IMR-90 (cell line): ENCODE measurements at places on chromosomes 13 and 19.

GRCh38 chr13:52377898-52378297, 28.1 kb downstream of the THSD1 start:
- H3K27ac ChIP-seq = no peak overlapping the region
- H3K27me3 ChIP-seq = peaks cover 2% of the 10 kb centered on the region; the same call in 1 of the 2 replicates
- peaks cover 2% of the 10 kb centered on the region for H3K4me1 ChIP-seq
- no peaks in the 10 kb centered on the region for H3K36me3 ChIP-seq
- no peak overlapping the region for H3K4me3 ChIP-seq
- no peak for DNase-seq

- DNase-seq = peak; percentile 67
- no peak overlapping the region for H3K27ac ChIP-seq
- H3K27me3 ChIP-seq = no peaks in the 10 kb centered on the region
- H3K4me1 ChIP-seq = peaks cover 2% of the 10 kb centered on the region; the same call in 1 of the 2 replicates
Measured at GRCh38 chr13:98050041-98050466, 92.8 kb upstream of the FARP1 start.

GRCh38 chr13:40408602-40409001, 257.8 kb downstream of the FOXO1 start:
- H3K27me3 ChIP-seq = no peaks in the 10 kb centered on the region; the same call in 1 of the 2 replicates
- H3K36me3 ChIP-seq = no peaks in the 10 kb centered on the region
- DNase-seq = peak; percentile 44
- no peak overlapping the region for H3K27ac ChIP-seq
- no peak overlapping the region for H3K4me3 ChIP-seq

DNA sequence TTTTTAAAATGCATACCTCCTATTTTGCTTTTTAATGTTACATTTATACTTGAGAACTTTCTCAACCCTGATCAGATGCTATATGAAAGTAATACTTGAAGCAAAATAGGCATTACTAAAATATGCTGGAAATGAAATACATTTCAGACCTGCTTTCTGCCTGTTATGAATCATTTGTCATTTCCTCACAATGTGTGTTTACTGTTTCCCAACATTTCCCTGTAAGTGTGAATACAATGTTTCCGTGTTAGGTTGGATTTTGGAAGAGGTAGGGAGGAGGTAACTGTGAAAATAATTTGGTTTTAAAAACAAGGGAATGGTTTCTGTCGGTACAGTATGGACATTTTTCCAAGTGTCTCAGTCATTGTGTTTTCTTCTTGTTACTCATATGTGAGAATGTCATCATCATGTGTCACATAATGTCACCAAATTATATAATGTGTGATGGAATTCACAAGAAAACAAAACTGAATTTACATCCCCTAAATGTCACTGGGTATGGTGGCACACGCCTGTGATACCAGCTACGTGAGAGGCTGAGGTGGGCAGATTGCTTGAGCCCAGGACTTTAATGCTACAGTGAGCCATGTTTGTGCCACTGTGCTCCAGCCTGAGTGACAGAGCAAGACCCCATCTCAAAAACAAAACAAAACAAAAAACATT, 43.0 kb downstream of the ZAR1L start:
- peaks cover 20% of the 10 kb centered on the region for H3K36me3 ChIP-seq
- H3K27ac ChIP-seq = no peak overlapping the region
- no peaks in the 10 kb centered on the region for H3K4me1 ChIP-seq
- H3K4me3 ChIP-seq = no peak overlapping the region
- no peaks in the 10 kb centered on the region for H3K27me3 ChIP-seq

DNA sequence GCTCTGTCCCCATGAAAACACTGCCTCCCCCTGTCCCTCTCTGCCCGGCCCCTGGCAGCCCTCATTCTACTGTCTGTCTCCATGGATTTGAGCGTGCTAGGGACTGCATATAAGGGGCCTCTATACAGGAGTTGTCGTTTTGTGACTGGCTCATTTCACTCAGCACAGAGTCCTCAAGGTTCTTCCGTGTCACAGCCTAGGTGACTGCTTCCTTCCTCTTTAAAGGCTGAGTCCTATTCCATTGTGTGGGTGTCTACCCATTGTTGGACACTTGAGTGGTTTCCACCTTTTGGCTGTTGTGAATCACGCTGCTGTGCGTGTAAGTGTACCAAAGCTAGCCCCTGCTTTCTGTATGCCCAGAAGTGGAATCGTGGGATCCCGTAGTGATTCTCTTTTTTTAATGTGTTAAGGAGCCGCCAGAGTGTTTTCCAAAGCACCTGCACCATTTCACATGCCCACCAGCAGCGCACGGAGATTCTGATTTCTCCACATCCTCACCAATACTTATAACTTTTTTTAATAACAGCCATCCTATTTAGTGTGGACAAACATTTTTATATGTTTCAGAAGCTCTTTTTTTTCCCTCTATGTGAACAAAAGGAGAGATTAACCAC, 116.7 kb downstream of the COL4A2 start:
- no peaks in the 10 kb centered on the region for H3K27me3 ChIP-seq
- peak overlapping the region; percentile 1; the same call in 1 of the 2 replicates for H3K27ac ChIP-seq
- peaks cover 22% of the 10 kb centered on the region for H3K4me1 ChIP-seq
- DNase-seq = no peak
- peaks cover 46% of the 10 kb centered on the region for H3K36me3 ChIP-seq

DNA sequence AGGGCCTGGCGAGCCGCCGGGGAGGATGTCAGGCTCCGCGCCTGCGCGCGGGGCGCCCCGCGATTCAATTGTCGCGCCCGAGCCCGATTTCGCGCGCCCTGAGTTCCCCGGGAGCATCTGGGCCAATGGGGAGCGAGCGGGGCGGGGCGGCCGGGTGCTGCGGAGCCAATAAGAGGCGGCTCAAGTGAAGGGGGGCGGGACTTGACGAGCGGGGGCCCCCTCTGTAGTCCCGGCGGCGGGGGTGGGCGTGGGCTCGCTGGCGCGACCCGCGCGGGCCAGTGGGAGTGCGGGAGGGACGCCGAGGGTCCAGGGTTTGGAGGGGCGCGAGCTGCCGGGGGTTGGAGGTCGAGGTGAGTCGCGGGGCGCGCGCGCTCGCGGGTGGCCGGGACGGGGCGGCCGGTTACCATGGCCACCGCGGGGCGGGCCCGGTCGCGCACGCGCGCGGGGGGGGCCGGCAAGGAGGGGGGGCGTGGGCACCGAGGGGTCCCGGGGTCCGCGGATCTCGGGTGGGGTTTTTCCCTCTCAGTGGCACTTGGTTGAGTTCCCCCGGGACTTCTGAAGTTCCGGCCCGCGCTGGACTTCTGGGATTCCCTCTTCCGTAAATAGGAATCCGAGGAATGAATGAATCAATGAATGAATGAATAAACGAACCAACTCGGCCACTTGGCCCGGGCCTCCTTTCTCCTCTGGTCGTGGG, 744 bp downstream of the UHRF1 start:
- no peaks in the 10 kb centered on the region for H3K27me3 ChIP-seq
- DNase-seq = peak; percentile 79
- H3K27ac ChIP-seq = peak overlapping the region; percentile 91
- no peaks in the 10 kb centered on the region; the same call in 1 of the 2 replicates for H3K36me3 ChIP-seq
- peaks cover 28% of the 10 kb centered on the region for H3K4me1 ChIP-seq
- peak overlapping the region; percentile 87 for H3K4me3 ChIP-seq

DNA sequence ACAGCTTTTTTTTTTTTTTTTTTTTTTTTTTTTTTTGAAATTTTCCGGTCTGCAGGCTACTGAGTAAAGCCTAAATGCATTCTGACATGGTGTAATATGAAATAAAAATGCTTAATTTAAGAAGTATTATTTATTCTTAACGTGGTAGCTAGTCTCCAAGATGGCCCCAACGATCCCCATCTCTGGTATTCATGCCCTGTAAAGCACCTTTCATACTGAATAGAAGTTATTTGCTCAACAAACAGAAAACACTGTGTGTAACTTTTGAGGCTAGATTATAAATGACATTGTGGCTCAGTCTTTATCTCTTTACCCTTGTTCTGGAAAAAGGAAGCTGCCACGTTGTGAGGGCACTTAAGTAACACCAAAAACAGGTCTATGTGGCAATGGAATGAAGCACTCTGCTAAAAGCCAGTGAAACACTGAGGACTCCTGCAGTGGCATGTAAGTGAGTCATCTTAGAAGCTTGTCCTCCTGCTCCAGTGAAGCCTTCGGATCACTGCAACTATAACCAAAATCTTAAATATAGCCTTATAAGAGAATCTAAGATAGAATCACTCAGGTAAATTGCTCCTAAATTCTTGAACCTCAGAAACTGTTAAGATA, 128.7 kb downstream of the UGGT2 start:
- H3K27ac ChIP-seq = no peak overlapping the region
- H3K4me3 ChIP-seq = no peak overlapping the region
- no peaks in the 10 kb centered on the region for H3K4me1 ChIP-seq
- DNase-seq = peak; percentile 86

DNA sequence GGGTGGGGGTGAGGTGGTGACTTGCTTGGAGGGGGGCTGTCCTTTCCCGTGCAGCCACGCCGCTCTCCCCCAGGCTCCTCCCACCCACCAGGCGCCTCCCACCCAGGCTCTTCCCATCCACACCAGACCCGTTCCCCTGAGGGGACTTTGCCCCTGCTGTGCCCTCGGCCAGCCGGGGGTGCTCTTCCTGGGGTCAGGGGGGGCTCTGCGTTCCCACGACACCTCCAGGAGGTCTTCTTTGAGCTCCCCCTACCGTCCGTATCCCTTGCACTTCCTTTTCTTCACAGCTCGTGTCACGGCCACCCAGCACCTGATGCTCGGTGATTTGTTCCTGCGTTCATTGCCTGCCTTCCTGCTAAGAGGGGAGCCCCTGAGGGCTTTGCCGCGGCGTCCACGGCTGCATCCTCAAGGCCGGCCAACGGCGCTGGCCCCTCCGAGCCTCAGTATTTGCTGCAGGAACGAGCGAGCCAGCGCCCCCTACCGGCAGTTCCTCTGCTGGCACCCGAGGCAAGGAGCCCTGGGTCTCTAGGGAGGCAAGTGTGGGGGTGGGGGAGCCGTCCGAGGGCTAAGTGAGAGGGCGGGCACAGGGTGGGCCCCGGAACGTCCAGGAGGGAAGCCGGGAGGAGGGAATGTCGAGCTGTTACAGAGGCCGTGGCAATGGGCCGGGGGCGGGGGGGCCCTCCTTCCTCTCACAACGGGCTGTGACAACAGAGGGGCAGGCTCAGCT, 11.8 kb downstream of the LRRC4B start:
- H3K27me3 ChIP-seq = peaks cover 30% of the 10 kb centered on the region
- DNase-seq = peak; percentile 59
- no peaks in the 10 kb centered on the region for H3K36me3 ChIP-seq
- H3K4me3 ChIP-seq = peak overlapping the region; percentile 76
- no peaks in the 10 kb centered on the region; the same call in 1 of the 2 replicates for H3K4me1 ChIP-seq

DNA sequence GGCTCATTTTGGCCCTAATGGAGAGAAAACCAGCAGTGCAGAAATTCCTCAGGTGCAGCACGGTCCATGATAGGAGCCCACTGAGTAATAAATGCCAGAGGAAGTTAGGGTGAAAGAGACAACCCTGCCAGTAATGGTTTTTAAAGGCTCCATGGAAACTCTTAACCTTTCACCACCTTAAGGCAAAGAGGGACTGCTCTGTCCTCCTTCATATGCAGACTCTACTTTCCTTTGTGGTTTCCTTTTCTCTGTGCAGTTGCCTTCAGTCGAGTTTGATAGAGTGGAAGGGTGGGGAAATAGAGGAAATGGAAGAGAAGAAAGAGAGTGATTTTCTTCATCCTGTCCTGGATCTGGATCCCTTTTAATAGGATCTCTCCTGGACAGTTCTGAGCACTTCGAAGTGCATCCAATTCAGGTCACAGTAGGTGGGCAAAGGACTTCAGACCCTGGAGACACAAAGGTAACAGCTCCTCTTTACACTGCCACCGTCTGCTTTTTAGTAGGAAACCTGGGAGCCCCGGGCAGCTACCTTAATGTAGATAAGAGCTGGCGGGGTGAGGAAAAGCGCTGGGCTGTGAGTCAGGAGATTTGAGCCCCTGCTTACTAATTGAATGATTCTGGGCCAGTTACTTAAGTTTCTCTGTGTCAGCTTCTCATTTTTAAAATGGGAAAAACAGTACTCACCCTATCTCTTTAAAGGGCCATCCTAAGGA, 294.8 kb downstream of the KCNRG start:
- H3K4me3 ChIP-seq = no peak overlapping the region
- no peak overlapping the region for H3K27ac ChIP-seq
- no peak for DNase-seq
- H3K27me3 ChIP-seq = peaks cover 2% of the 10 kb centered on the region
- H3K4me1 ChIP-seq = peaks cover 1% of the 10 kb centered on the region; the same call in 1 of the 2 replicates

GRCh38 chr13:48535766-48536165, 2.9 kb upstream of the RCBTB2 start:
- H3K27me3 ChIP-seq = no peaks in the 10 kb centered on the region
- H3K36me3 ChIP-seq = no peaks in the 10 kb centered on the region
- H3K4me1 ChIP-seq = peaks cover 5% of the 10 kb centered on the region
- no peak overlapping the region for H3K27ac ChIP-seq
- H3K4me3 ChIP-seq = no peak overlapping the region

DNA sequence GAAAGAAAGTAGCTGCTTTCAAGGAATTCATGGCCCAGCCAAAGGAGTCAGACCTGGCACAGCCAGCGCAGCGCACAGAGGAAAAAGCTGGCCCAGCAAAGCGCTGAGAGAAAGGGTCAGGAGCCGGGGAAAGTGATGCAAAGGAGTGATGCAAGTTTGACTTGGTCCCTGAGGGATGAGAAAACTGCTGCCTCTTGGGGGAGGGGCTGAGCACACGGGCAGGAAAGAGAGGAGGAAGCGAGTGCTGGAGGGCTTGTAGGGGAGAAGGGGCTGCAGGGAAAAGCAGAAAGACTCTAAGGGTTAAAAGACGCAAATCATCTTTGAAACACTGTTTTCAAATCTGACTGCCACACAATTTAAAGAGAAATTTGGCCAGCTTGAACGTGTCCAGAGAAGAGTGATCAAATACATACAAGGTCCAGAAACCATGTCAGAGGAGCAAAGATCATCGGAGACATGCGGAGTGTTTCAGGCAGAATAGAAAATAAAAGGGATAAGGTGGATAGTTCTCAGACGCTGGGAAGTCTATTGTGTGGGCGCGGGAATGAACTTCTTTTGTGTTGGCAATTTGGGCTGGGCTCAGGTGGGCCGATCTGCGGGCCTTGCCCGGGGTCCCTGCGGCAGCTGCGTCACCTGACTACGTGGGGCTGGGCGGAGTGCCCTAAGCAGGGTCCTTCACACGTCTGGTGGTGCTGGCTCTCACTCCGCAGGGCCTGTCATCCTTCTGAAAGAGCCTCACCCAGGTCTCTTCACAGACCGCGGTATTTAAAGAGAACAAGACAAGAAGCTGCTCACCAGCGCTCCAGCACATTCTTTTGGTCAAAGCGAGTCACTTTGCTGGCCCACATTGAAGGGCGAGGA, 18.1 kb downstream of the N4BP2L1 start:
- DNase-seq = peak; percentile 63
- H3K36me3 ChIP-seq = no peaks in the 10 kb centered on the region
- no peak overlapping the region for H3K4me3 ChIP-seq

DNA sequence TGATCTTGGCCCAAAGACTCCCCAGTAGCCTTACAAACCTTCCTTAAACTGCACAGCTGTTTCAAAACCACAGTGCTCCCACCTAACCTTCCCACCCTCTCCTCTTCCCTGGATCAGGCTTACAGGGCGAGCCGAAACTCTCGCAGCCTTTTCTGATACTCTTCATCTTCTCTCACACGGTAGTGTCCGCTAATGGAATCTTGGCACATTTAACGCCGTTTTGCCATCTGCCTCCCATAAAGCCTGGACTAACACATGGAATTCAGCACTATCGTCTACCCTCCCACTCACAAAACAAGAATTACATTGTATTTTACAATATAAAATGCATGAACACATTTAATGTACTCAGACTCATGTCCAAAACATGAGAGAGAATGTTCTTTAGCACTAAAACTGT, 135.9 kb downstream of the RAP2A start:
- no peaks in the 10 kb centered on the region for H3K36me3 ChIP-seq
- no peak for DNase-seq
- no peak overlapping the region for H3K4me3 ChIP-seq
